ELF-1 (cell line): ENCODE measurements at places on chromosomes 13 and 19.

GRCh38 chr13:103615771-103616170, 549.6 kb upstream of the SLC10A2 start:
- DNase-seq = no peak

GRCh38 chr19:51094696-51095279, 12.1 kb upstream of the KLK14 start:
- DNase-seq = peak; percentile 79

GRCh38 chr13:53885997-53886396, 857.4 kb downstream of the OLFM4 start:
- DNase-seq = no peak

GRCh38 chr19:33509774-33510173, 11.8 kb downstream of the PEPD start:
- no peak for DNase-seq

GRCh38 chr19:19568802-19569756, 31.0 kb downstream of the CILP2 start:
- DNase-seq = no peak

DNA sequence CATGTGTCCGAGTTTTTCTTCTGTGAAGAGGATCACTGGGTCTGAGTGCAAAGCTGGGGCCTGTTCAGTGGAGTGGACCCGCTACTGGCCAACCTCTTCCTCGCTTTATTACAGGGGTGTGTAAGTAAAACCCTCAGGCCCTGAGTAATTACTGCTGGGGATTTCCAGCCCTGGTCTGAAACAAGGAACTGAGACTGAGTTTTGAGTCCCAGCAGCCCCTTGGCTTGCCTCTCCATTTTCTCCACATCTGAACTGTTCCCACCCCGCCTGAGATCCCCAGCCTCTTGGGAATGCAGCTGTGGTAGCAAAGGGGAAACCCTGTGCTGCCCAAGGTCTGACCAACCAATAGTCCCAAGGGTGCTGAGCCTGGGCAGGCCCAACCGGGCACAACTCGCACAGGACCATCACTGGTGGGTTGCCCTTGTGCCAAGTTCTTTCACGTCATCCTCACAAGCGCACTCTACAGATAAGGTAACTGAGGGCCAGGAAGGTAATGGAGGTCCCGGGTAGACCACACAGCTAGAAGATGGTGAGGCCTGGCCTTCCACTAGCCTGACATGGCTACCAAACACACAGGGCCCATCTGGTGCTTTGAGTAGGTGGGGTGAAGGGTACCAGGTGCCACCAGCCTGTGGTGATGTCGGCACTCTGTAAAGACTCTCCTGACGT, 13.7 kb upstream of the SLC35E1 start:
- DNase-seq = peak; percentile 49

- no peak for DNase-seq
These were observed 763.5 kb upstream of the GPC6 start for GRCh38 chr13:92463134-92463533.

DNA sequence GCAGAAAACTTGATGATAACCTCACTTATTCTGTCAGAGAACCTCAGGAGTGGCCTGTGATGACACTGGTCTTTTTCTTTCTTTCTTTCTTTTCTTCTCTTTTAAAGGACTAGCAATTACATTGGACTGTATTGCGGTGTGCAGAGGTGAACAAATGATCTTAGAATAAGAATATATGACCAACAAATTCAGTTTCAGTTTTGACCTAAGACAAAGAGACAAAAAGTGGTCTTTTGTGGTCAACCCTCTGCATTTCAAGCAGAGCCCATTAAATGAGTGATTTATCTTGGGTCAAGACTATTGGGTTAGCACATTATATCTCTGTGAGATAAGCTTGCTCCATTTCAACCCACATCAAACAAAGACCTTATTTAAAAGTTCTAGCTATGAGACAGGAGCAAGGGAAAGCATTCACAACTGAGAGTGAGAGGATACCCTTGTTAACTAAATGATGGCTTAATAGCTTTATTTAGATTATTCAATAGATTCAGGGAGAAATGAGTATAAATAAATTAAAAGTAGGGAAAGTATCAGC, 644.4 kb downstream of the PCDH9 start:
- DNase-seq = no peak

GRCh38 chr13:61258185-61258584, 157.5 kb downstream of the PCDH20 start:
- no peak for DNase-seq

- DNase-seq = no peak
These were observed 313.2 kb downstream of the UQCRFS1 start for GRCh38 chr19:28899703-28900102.

GRCh38 chr13:30412346-30412745, 9.9 kb upstream of the UBE2L5 start:
- DNase-seq = no peak

GRCh38 chr19:33424181-33424580, 50.7 kb downstream of the CEBPG start:
- no peak for DNase-seq

DNA sequence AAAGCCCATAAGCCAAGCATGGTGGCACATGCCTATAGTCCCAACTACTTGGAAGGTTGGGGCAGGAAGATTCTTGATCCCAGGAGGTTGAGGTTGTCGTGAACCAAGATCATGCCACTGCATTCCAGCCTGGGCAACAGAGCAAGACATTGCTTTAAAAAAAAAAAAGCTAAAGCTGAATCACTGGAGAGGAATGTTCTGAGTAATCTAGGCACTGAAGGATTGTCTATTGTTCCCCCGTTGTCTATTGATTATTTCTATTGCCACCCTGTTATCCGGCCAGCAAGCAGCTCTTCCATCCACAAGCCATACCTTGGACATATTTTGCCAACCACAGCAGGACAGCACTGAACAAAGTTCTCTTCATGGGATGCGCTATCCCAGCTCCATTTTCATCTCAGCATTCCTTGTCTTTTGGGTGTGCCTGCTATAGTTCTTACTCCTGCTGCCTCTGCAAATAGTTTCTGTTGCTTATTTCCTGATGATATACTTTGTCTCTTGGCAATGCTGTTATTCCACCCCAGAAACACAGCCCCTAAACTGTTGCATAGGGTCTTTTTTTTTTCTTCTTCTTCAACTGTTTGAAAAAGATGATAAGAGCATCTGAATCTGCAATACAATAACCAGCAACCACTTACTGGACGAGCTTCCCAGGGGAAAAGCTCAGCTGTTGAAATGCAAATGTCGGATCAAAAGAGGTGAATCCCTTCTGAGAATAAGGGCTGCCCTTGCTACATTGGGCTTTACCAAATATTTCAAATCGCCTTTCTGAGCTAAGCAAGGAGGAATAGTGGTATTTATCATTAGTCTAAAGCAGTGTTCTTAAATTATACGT, 22.2 kb upstream of the SIAH3 start:
- peak; percentile 44 for DNase-seq

GRCh38 chr13:111338841-111339240, 18.4 kb downstream of the TEX29 start:
- DNase-seq = no peak

DNA sequence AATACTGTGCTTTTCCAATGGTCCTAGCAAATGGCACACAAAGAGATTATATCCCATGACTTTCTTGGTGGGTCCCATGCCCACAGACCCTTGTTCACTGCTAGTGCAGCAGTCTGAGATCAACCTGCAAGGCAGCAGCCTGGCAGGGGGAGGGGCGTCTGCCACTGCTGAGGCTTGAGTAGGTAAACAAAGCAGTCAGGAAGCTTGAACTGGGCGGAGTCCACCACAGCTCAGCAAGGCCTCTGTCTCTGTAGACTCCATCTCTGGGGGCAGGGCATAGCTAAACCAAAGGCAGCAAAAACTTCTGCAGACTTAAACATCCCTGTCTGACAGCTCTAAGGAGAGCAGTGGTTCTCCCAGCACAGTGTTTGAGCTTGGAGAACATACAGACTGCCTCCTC, 82.9 kb downstream of the ZNF737 start:
- peak; percentile 38 for DNase-seq

DNA sequence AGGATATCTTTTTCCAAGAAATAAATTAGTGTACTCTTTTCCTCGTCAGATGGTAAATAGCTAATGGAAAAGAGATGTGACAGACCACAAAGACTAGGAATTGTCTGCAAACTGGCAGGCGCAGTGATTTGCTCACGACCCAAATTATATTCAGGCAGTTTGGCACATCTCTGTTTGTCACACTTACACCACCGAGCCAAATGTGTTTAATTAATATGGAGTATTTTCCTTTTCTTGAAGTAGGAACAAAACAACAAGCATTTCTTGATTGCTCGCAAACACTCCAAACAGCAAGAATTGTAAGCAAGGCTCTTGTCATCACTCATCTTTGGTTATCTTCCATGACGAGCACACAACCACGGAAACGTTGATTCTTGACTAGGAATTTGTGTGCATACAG, 884.2 kb downstream of the PCDH9 start:
- DNase-seq = no peak

- no peak for DNase-seq
These were observed 116.6 kb upstream of the RNF113B start for GRCh38 chr13:98293570-98294142.

GRCh38 chr19:3176715-3177501, 1.7 kb upstream of the S1PR4 start:
- no peak for DNase-seq

- peak; percentile 79 for DNase-seq
These were observed 8.7 kb downstream of the IFNL1 start for GRCh38 chr19:39304701-39305571.

GRCh38 chr19:44668985-44669764, 2.1 kb upstream of the CEACAM19 start:
- no peak for DNase-seq

GRCh38 chr19:42403586-42403985, 13.5 kb upstream of the CNFN start:
- DNase-seq = no peak

DNA sequence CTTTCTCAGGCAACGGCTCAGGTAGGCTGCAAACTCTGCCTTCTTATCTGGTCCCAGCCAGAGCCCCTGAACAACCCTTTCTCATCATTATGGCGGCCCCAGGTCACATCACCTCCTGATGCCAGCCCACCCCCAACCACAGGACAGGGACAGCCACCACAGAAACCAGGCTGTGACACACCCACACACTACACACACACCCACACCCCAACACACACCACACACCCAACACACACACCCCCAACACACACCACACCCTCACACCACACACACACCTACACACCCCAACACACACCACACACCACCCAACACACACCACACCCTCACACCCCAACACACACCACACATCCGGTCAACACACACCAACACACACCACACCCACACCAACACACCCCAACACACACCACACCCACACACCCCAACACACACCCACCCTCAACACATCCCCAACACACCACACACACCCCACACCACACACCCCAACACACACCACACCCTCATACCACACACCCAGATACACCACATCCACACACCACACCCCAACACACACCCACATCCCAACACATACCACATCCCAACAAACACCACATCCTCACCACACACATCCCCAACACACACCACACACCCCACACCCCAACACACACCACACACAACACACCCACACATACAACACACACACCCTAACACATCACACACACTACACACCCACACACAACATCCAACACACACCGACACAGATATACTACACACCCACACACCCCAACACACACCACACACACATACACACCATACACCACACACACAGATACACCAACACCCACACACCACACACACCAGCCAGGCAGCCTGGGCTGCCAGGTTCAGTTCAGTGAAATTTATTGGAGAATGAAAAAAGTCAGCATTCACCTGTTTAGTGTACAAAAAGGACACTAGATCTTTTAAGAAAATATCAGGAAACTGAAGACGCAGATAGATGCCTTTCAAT, 4.2 kb upstream of the ISYNA1 start:
- no peak for DNase-seq

DNA sequence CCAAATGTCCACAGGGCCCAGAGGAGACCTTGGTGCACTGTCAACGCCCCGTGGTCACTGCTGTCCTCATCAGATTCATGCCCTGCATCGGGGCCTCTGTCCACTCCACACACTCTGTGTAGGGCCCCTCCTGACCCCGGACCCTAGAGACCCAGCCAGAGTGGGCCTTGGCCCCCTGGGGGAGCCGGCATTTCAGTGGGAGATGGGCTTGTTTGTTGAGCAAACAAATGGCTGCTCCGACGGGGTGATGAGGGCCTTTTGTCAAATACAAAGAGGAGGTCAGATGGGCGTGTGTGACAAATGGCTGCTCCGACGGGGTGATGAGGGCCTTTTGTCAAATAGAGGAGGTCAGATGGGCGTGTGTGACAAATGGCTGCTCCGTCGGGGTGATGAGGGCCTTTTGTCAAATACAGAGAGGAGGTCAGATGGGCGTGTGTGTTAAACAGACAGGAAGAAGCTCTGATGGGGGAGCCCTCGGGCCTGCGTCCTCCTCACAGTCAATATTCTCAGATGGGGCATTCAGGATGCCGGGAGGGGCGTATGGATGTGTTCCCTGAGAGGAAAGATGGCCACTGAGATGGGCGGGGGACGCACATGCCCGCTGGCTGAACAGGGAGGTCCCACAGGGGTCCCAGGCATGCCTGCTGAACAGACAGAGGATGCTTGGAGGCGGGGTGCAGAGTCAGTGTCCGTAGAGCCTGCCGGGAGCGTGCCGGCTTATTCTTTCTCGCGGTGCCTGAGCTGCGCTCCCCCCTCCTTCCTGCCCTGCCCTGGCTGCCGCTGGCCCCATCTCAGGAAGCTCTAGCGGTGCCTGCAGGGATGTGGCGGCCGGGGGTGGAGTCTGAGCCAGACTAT, 36.3 kb downstream of the SMIM24 start:
- DNase-seq = peak; percentile 83

DNA sequence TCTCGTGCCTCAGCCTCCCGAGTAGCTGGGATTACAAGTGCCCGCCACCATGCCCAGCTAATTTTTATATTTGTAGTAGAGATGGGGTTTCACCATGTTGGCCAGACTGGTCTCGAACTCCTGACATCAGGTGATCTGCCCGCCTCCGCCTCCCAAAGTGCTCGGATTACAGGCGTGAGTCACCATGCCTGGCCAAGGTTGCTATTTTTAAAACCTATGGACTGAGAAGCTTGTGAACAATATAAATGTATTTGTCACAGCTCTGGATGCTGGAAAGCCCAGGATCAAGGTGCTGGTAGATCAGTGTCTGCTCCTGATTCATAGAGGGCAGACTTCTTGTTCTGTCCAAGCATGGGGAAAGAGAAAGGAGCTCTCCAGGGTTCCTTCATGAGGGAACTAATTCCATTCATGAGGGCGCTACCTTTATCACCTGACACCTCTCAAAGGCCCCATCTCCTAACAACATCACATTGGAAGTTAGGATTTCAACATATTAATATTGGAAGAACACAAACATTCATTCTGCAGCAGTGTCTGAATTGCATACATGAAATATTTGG, 16.1 kb downstream of the CARD8 start:
- DNase-seq = no peak

- DNase-seq = no peak
These were observed 1464.3 kb downstream of the UQCRFS1 start for GRCh38 chr19:27748551-27749152.

DNA sequence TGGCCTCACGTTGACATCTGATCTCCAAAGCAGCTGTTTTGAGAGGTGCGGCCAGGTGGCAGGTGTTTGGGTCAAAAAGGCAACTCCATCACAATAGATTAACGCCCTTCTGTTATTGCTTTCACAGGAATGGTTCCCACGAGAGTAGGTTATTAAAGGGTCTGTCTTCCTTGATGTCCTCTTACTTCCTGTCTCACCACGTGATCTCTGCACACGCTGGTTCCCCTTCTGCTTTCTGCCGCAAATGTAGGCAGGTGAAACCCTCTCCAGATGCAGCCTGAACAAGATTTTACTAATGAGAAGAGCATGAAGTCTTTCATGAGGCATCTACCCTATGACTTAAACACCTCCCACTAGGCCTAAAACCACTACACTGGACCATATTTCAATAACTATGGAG, 22.8 kb upstream of the ZNF564 start:
- no peak for DNase-seq

- DNase-seq = no peak
These were observed 1584.2 kb downstream of the SLITRK1 start for GRCh38 chr13:82298106-82298505.
